ENCODE measurements at places on chromosomes 3 and 15.

- DNase-seq = no peak
Measured at GRCh38 chr15:64503640-64504039, 43.3 kb downstream of the ZNF609 start.

- no peak for DNase-seq
Measured at GRCh38 chr3:60673123-60673522, 578.1 kb downstream of the FHIT start.

DNA sequence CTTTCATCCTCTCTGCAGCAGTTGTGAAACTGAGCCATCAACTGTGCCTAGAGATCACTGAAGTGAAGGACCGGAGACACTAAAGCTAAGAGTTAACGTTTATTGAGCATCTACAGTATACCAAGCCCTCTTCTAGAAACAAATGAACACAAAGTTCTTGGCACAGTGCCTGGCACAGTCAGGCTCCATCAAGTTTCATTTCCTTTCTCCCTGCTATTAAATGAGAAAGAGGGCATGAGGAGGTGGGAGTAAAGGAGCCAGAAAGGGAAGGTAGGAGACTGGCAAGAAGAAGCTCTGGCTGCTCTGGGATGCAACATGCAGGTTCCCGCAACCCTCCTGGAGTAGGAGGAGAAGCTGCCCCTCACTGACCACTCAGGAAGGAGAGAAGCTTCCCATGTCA is 30.6 kb downstream of the CYP19A1 start:
- no peak for DNase-seq

DNA sequence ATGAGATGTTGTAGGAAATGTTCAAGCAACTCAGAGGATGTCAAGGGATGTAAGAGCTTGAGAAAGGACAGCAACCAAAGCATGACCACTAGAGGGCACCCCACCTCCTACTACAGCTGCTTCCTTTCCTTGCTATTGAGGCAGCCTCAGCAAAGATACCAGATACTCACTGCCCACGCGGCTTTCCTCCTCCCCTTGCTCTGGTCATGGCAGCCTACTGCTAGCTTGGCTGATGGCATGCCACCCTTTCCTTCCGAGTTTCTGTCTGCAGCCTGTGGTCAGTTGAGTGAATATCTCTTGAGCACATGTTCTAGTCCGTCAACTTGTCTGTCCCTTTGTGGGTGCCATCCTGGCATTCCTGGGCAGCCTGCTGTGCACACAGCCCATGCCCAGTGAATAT is 4.4 kb upstream of the CXCR6 start:
- DNase-seq = peak; percentile 78

DNA sequence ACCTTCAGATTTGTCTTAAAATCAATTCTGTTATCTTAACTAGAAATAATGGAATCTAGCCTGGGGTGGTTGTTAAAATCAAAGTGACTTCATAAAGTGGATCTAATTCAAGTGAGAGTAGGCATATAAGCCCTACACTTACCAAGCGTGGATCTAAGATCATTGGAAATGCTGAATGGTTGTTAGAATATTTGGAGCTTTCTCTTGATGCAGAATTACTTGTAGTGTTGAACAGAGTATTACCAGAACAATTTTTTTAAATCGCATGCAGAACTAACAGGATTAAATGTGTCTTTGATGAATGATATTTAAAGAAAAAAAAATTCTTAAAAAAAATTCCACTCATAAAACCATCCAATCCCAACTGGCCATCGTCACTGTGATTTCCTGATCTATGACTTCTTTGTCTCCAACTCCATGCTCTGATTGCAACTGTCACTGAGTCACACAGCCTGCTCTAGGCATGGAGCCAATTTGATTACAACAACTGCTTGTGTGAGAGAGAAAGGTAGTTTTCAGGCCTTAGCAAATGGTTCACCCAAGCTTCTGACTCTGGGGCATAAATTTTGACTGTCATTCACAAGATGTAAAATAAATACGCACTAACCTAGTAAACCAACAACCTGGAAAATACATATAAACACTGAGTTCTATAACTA is 25.9 kb upstream of the SPRED1 start:
- no peak for DNase-seq

GRCh38 chr3:65808407-65808806 is 230.3 kb downstream of the MAGI1 start:
- no peak for DNase-seq

DNA sequence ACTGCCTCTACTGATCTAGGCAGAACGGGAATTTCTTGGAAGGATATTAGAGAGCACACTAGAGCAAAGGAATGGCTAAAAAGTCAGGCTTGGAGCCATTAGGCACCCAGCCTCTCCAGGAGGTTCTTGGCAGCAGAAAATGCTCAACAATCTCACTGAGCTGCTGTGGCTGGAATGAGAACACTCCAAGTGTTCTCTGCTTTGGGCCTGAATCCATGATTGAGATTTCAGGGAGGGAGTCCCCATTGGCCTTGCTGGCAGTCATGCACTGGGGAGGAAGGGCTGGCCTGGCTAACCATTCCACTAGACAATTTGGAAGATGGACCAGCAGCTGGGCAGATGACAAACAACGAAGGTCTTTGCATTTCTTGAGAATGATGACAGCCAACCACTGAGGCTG is 362.6 kb downstream of the SHQ1 start:
- no peak for DNase-seq

DNA sequence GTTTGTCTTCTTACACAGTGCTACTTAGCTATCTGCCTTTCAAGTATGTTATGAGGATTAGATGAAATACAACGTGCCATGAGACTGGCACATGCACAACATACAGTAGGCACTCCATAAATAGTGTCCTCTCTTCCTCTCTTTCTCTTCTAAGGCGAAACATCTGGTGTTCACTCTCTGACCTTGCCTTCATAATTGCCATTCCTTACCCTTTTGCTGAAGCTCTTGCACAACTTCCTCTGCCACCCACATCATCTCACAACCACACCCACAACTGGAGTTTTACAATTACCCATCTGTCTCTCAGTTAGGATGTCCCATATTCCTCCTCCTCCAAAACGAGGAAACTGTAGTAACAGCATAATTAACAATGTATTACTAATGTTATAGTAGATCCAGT is 26.4 kb upstream of the ACP3 start:
- no peak for DNase-seq

- no peak for DNase-seq
Measured at GRCh38 chr15:89393056-89393455, 58.4 kb upstream of the POLG start.

DNA sequence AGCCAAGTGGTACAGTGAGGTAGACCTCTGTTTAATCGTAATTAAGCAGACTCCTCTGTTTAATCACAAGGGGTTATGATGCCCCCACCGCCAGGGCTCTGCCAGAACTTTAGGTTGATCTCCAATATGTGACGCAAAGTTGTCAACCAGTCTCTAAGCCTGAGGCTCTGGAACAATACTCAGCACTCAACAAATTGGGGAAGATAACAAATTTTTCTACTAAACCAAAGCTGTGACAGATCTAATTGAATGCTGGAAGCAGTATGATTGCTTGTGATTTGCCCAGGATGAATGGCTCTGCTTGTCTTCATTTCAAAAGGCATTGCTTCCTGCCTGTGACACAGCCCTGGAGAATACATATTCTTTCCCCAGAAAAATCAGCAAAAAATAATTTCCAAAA is 57.1 kb downstream of the SNTN start:
- no peak for DNase-seq

DNA sequence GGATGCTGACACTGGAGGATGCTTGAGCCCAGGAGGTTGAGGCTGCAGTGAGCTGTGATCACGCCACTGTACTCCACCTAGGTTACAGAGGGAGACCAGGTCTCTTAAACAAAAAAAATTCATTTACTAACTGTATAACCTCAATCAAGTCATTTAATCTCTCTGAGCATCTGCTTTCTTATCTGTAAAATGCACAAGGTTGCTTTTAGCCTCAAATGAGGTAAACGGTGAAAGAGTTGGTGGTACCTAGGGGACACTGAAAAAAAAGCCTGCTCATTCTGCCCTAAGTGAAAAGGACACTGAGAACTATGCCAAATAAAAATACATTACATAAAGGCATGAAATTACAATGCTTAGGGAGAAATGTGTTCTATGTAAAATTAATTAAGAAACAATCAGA is 3.4 kb downstream of the PP2D1 start:
- DNase-seq = no peak

DNA sequence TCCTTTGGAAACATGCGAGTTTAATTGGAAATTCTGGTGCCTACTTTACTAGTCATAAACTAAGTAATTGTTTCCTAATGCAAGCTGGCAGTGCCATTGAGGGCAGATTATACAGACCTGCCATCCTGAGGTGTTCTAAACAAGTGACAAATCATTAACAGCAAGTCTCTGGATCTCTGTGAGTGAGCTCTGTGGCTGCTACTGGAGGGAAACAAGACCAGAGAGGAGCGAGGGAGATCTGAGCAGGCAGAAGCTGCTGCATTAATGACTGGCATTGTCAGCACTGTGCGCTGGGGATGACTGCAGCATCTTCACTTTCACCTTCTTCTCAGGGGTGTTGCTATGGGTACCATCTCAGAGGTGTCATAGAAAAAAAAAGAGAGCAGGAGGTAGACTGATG is 308.4 kb upstream of the DPH6 start:
- no peak for DNase-seq

DNA sequence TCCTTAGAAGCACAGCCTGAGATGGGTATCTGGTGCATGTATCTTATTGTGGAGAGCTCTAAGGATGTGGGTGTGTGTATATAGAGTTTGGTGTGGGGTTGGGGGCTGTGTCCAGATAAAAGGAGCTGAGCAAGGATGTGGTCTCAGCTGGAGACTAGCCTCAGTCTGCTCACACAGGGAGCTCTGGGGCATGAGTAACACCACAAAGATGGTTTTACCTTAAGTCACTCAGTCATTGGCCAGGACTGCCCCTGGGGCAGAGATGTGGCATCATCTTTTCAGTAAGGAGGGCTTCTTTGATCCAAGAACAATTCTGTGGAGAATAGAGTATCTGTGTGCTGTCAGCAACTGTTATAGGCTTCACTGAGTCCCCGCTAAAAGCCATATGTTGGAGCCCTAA is 163.4 kb upstream of the NUDT16 start:
- DNase-seq = no peak

GRCh38 chr3:26118165-26118564 is 328.3 kb downstream of the OXSM start:
- no peak for DNase-seq
